Stimulated activated CD4-positive, alpha-beta T cell treated with anti-CD3 and anti-CD28 coated beads, Interleukin-15, amount 100 ng/mL, for 1 hour (primary cell): ENCODE measurements at places on chromosomes 1 and 21.

DNA sequence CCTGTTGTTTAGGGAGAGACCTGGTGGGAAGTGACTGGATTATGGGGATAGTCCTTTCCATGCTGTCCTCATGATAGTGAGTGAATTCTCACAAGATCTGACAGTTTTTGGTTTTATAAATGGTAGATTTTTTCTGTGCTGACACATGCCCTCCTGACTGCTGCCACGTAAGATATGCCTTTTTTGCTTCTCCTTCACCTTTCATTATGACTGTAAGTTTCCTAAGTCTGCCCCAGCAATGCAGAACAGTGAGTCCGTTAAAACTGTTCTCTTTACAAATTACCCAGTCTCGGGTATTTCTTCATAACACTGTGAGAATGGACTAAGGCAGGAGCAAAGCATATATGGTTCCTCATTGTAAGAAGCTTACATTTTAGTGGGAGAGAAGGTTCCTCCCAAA, 1727.2 kb downstream of the NCAM2 start:
- DNase-seq: no peak

DNA sequence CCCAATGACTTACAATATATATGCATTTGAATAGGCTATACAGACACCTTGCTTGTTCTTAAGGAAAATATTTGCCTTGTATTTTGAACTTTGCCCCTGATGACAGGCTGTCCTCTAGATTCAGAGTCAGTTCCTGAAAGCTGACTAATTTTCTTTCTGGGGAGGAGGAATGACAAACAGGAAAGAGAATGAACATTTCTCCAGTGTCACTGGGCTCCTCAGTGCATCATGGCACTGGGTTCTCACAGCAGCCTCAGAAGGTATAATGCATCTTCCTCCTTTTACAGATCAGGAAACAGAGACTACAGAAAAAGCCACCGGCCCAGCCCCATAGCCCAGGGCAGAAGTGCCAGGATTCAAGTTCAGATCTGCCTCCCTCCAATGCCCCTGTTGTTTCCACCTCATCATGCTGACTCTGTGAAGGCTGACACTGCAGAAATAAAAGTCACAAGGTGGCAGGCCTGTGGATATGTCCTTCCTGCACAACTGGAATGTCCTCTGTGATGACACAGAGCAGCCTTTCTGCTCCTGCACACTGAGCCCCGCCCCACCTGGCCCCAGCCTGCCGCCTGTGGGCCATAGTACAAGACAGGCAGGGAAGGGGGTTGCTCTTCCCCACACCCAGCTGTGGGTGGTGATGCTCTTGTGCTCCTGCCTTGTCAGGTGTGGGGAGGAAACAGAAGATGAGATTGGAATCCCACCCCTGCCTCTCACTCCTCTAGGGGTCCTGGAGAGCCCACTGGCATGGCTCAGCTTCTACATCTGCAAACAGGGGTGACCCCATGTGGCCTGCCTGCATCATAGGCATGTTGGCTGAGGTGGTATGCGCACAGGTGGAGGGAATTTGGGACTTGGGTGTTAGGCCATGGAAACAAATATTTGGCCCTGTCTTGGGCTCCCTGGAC, 6.4 kb downstream of the TTC22 start:
- no peak for DNase-seq

DNA sequence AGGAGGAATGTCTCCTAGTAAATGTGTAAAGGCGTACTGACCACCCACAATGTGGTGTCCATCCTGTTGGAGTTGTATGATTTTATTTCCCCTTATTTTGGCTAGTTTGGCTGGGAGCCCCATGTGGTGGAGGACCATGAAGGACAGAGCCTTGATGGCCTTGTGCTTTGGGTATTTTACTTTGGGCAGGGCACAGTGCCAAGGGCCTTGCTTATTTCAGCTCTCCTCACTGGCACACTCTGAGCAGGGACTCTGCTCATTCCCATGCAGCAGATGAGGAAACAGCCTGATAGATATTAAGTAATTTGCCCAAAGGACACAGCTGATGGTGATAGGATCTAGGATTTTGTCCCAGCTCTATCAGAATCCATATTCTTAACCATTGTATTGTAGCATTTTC, 50.2 kb downstream of the SMYD2 start:
- DNase-seq: no peak

DNA sequence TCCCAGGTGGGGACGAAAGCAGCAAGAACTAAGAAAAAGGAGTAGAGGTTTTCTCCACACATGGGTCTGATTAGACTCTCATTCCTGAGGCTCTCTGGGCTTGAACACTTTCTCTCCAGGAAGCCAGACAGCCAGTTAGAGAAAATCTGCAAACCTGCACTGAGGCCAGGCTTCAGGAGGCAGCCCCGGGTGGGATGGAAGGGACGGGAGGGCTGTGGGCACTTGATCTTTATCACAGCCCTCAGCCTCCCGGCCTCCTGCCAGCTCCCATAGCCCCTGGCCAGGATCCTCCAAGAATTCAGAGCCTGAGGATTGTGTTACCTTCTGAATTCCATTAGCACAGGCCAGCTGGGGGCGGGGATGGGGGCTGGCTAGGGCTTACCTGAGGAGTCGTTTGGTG, 40.1 kb downstream of the SERTAD4 start:
- DNase-seq: no peak

- no peak for DNase-seq
These were observed 226.4 kb downstream of the ZP4 start for GRCh38 chr1:237664348-237664747.

DNA sequence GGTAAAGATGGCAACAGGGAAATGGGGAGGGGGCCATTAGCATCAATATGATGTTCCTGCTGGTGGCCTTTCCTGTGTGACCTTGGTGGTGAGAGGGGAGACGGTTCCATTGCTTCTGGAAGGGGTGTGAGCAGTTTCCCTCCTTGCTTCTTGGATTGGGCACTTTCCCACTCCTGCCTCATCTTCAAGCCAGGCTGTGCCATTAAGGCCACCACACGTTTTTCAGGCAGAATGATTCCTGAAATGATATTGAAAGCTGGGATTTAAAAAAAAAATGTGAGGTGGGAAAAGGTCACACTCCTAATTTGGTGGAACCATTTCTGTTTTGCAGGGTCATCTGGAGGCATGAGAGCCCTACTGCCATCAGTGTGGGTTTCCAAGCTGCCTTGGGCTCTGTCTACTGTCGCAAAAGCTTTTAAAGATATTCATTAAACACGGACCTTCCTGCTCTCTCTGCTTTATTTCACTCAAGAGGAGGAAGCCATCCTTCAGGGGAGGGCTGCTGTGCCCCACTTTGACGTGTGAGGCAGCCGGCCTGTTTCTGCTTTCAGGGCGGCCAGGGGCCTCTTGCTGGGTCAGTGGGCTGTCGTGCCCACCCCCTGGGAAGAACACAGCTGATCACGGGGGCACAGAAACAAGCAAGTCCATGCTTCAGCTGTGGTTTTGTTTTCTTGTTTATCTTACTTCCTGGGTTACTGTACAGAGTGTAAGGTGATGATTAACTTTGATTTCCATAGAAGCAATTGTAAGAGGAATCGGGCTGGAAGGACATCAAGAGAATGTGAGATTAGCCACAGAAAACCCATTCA, 8.0 kb downstream of the RIIAD1 start:
- no peak for DNase-seq

DNA sequence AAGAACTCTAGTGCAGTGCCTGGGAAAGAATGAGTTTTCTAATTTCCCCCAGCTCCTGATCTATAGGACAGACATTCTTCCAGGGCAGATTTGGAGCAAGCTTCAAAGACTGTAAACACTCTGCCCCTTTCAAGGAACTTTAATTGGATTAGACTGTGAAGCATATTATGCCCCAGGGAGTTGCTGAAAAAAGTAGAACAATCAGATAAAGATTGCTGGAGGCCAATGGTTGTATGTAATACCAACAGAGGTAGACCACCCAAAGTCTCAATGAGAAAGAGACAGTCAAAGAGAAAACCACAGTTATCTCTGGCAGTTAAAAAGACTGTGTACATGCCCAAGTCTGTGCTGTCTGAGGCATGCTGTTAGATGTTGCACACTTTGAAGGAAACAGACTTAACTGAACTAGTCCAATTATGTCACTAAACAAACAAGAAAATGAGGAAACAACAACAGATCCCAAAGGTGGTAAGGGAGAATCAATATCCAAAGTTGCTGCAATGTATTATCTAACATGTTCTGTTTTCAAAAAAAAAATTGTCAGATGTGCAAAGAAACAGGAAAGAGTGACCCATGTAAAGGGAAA, 24.4 kb downstream of the C4BPA start:
- DNase-seq: no peak

DNA sequence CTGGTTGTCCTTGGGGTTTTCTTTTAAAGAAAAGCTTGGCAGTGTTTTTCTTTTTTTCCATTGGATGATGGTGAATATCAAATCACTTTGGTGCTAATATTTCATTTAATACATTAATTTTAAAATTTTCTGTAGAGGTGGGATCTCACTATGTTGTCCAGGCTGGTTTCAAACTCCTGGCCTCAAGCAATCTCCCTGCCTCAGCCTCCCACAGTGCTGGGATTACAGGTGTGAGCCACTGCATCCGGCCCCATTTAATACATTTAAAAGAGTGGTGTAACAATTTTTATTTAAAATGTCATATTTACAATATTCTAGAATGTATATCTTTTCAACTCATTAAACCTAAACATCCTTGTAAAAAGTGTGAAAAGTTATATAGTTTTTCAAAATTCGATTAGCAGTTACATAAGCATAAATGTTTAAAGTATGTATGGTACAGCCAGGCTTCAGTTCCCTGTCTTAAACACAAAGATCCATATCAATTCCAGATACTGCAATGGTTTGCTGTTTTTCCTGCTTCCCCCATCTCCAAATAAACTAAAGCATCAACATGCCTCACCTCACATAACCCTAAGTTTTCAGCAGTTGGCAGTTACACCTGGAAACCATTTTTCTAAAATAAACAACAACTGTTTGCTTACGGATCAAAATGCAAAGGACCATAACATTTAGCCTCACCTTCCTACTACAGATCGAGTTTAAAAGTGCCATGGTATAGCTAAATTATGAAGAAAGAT, 8.9 kb upstream of the LGALS8 start:
- no peak for DNase-seq

DNA sequence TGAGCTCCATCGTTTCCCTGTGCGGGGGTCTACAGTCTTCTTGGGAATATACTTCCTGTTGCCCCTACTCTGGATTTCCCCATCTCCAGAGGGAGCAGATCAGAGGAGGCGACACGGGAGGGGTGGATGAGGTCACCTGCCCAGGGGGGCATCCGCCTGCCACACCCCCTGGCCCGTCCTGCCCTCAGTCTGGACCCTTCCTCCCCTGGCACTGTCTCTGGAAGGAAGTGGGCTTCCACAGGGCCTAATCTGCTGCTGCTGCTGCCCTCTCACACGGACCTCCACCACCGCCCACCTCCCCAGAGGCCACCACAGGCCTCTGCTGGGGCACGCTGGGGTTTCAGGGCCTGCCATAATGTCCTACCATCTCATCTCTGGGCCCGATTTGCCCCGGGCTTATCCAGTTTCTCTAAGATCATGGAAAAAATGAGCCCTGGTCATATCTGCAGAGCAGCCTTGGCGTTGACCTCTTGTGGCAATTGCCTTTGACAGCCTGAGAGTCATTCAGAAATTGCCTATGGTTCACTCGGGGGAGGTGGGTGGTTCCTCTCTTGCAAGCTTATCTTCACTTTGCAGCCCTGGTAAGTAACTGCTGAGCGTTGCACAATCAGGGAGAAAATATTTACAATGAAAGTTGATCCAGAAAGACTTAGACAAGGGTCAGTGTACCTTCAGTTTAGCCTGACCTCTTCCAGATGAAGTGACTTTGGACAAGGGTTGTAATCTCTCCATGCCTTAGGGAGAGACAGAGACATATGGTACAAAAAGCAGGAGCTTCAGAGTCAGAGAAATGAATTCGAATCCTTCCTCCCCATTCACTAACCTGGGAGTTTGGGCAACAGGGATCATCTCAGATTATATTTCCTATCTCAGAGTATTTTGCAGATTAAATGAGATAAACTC, 252.4 kb downstream of the TOMM20 start:
- DNase-seq: no peak

GRCh38 chr1:171468120-171468750, 17.1 kb upstream of the PRRC2C start:
- DNase-seq: no peak

DNA sequence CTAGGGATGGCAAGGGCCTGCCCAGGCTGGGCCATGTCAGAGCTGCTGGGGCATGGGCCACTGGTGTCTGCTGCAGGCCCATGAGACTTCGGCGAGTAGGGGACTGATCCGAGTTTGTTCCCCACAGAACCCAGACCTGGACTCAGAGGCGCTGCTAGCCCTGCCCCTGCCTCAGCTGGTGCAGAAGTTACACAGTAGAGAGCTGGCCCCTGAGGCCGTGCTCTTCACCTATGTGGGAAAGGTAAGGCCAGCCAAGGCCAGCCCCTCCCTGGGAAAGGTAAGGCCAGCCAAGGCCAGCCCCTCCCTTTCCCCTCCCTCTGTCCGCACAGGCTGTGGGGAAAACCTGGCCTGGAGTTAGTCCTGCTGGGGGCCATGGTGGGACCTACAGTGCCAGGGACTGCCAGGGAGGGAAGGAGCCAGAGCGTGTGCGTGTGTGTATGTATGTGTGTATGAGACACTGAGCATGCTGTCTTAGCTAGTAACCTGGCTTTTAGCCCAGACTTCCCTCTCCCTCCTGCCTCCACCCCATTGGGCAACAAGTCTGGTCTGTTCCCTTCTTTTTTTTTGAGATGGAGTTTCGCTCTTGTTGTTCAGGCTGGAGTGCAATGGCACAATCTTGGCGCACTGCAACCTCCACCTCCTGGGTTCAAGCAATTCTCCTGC, 8.0 kb downstream of the FAAH start:
- DNase-seq: no peak

DNA sequence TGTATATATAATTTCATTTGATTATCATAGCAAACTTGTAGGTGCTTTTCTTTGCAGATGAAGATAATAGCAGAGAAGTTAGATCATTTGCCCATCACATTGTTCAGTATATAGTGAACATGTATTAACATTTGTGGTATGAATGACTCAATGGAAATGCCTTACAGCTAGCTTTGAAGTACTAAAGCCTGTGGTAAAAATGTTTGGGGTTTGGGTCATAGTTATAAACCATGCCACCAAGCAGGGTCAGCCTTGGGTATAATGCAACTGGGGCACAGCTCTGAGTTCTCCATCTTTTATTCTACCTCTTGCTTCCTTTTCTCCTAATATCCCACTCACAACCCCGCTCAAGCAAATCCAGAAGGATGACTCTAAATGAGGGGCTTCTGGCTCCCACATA, 141.6 kb downstream of the KCNT2 start:
- DNase-seq: no peak

DNA sequence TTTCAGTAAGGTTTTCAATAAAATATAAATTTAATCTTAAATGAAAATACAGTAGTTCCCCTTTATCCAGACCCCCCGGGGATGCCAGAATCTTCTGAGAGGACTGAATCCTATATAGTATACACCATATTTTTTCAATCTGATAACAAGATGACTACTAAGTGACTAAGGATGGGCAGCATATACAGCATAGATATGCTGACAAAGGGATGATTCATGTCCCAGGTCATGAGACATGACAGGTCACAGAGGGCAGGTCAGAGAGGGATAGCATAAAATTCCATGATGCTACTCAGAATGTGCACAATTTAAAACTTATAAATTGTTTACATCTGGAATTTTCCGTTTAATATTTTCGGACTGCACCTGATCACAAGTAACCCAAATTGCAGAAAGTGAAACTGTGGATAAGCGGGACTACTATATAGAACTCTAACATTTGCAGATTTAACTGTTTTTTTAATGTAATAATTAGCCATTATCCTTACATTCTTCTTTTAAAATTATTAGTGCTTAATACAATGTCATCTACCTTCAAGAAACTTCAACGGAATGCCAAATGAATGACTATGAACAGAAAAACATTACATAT, 48.8 kb downstream of the LRRC40 start:
- DNase-seq: no peak

- no peak for DNase-seq
These were observed 1.9 kb downstream of the PABPC4 start for GRCh38 chr1:39574646-39575045.
